ENCODE measurements at places on chromosomes 5 and 9. TPM values are rescaled to one million over a fixed set of nuclear protein-coding genes. Genes with fewer than 3 reads are reported as not detected.

DNA sequence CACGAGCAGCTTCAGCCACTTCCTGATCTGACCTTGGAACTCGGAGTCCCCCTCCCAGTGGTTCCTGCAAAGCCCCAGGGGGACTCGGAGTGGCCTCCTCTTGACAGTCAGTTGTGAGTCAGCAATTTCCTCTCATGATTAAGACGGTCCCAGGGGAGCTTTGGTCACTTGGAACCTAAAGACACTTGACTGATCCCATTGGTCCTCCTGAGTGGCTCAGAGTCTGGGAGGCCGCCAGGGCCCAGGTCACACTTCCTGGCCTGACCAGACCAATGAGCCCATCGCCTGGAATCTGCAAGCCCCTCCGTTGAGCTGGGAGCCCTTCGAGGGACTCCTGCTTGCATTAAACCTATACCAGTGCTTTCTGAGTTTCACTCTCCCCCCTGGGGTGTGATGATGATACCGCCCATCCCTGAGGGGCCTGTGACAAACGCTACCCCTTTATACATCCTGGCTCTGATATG, 29.1 kb downstream of the TSPAN17 start:
- DNase-seq = no peak

- no peak for DNase-seq
Measured at GRCh38 chr5:74431290-74431669, 209.2 kb downstream of the ENC1 start.

DNA sequence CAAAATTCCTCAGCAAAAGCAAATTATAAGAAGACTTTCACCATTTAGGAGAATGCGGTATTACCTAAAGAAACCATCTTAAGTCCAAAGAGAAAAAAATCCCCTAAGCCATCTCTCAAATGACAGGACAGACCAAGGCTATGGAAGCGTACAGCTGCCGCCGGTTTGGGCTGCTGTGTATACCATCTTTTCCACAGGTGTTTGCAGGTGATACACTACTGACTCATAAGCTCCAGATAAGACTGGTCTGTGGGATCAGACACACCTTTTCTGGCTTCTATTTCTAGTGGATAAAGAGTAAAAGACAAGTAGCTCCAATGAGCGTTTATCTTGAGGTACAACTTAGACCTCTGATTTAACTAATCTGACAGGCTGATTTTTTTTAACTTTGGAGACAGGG, 7.7 kb downstream of the CDKN2AIPNL start:
- DNase-seq = no peak

GRCh38 chr5:126097876-126098275, 325.3 kb upstream of the GRAMD2B start:
- DNase-seq = no peak

The AHRR gene
- 1.9 TPM for polyA plus RNA-seq

DNA sequence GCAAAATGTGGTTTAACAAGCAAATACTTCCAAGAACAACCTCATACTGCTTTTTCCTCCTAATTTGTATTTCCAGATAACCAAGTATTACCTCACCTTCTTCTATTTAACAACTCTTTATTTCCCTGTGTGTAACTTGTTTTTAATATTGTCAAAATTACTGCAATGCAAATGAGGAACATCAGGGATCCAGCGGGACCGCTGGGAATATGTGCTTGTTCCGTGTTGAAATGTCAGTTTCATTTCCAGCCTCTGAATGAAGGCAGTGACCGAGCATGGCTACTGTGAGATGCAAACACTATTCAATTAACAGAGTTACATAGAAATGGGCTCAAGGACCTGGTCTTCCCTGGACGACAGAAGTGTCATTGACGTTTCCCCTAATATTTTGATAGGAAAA, 110.8 kb upstream of the CTSL start:
- DNase-seq = no peak
